ENCODE measurements at places on chromosomes 5 and 9.

- no peak for DNase-seq
These were observed 86.1 kb upstream of the ADAMTS2 start for GRCh38 chr5:179431221-179431824.

DNA sequence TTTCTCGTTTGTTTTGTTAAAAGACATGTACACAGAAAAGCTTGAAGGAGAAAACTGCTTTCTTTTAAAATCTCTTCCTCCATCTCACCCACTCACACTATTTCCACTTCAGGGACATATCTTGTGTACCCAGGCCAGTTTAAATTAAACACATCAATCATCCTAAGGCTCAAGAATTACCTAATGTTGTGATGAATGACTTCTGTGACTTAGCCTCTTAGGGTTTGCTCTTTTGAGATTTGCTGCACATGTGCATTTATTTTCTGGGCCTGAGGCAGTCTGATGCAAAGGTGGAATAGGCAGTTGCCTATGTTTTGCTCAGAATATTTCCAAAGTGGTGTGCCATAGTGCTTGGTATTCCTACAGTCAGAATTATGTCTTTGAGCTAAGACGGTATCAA lies 439.9 kb upstream of the CHD1 start:
- DNase-seq = no peak

DNA sequence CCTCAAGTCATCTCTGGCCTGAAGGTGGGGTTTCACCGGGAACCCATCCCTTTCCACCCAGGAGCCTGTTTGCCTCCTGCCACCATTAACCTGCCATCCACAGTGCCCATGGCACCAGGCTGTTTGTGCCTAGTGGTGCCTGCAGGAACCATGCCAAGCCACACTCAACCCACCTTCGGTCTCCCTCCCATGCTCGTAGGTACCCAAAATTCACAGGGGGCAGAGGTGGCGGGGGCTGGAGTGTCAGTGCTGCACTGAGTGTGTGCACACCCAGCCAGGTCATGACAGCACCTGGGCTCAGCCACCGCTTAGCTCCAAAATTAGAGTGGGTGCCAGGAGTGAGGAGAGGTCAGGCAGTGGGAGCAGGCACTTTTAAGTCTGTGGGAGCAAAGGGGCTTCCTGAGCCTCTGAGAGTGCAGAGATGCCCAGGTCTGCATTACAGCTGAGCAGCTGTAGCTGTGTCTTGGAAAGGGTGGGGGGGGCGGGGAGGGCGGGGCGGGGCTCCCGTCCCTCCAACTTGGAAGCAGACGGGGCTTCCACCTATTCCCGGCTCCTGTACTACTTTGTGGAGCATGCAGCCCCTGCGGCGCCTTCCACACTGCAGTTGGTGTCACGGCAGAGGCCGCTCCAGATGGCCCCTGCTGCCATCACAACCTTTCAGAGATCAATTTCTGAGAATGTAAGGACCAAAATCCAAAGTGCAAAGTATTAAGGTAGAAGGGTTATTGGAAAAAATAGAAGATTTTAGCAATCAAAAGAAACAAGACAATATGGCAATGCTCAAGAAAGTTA lies 2396.8 kb upstream of the C9orf72 start:
- DNase-seq = no peak

DNA sequence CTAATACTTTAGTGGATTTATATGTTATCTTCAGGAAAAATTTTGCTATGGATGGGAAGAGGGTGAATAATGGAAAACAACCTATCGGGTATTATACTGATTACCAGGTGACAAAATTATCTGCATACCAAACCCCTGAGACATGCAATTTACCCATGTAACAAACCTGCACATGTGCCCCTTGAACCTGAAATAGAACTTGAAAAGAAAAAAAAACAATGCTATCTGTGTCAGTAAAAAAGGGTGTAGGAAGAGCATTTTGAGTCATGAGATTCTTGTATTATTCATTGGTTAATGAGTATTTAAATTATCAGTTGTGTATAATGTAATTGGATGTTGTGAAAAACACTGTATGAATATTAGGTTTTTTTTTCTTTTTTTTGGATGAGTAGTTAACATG lies 75.4 kb downstream of the PRR16 start:
- no peak for DNase-seq

- DNase-seq = no peak
These were observed 92.0 kb upstream of the ERCC6L2 start for GRCh38 chr9:95783426-95783975.
